CD4-positive, alpha-beta T cell treated with Interleukin-21 for 1 hour (primary cell): ENCODE measurements at places on chromosomes 11 and 22.
A peak's percentile ranks its signal among the peaks of the same experiment; 100 is the strongest.

DNA sequence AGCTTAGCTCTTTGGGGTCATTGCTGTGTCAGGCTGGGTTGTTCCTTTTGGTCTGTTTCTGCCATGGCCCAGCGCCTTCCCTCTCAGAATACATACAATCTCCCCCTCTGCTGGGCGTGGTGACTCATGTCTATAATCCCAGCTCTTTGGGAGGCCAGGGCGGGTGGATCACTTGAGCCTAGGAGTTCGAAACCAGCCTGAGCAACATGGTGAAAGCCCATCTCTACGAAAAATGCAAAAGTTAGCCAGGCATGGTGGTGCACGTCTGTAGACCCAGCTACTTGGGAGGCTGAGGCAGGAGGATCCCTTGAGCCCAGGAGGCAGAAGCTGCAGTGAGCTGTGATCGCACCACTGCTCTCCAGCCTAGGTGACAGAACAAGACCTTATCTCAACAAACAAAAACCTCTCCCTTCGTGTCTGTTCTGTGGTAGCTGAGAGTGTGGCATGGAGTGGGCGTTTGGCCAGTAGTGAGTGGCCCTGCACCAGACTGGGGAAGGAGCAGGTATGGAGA is 46.7 kb upstream of the RAB1B start:
- no peak for DNase-seq

DNA sequence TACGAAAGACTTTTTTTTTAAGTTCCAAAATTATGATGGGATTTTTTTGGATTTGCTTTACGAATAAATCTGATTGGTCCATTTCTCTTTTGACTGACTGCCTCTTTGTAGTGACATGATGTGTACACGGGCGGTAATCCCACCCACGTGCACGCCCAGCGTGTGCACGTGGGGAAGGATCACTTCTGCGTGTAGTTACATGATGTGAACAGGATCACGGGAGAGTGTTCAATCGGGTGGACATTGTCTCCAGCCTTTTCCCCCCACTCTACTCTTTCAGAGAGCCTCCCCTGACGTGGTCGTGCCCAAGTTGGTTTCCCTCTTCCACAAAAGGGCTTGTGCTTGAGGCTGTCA is 43.1 kb downstream of the KCNC1 start:
- DNase-seq: no peak

DNA sequence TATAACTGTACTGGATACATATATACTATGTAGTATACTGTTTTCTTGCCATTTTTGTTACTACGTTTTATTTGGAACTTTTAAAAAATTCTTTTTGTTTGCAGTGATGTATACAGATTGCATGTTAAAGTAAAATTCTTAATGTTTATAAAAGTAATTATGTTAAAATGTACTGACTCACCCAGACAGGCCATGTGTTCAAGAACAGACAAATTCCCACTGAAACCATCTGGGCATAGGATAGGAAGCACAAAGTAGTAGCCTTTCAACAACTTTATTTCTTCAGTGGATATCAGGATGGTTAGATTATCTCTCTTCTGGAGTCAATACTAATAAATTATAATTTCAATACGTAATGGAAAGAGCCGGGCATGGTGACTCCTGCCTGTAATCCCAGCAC is 19.8 kb downstream of the PRMT3 start:
- no peak for DNase-seq

DNA sequence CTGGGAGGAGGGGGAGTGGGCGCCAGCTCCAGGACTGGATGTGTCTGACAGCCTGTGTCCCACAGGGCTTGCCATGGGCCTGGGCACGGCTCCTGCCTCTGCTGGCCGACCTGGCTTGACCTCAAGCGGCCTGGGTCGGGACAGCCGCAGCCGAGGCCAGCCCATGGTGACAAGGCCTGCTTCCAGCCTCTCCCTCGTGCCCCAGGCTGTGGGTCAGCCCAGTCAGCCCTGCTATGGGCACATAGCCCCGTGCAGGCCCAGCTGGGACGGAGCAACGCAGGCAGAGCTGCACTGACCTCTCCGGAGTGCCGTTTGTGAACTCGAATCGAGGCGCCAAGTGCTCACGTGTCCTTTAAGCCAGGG is 17.9 kb downstream of the OSBPL5 start:
- DNase-seq: no peak

DNA sequence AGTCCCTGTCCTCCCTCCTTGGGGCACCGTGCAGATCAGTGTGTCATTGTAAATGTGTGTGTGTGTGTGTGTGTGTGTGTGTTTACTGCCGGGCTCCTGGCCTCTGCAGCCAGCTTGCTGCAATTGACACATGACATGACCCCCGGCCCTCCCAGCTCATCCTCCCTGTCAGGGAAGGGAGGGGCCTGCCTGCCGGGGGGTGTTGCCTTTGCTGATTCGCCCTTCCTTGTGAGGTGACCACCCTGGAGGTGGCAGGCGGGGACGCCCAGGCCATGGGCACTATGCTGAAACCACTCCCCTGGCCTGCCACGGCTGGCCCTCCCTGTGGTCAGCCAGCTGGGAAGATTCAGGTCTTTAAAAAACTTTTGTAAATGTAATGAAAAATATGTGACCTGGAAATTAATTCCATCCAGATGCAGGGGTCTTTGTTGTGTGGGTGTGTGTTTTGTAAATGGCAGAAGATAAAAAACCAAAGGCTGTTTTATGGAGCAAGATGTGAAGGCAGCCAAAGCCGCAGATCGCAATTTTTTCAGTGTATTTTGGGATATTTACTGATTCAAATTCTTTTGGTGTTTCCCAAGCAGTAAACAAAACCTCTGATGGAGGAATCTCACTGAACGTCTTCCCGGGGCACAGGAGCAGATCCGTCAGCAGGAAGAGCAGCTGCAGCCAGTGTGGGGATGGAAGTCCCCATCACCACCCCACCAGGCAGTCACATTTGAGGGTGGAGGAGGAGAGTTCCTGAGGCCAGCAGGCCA is 23.2 kb downstream of the SHISAL1 start:
- no peak for DNase-seq

DNA sequence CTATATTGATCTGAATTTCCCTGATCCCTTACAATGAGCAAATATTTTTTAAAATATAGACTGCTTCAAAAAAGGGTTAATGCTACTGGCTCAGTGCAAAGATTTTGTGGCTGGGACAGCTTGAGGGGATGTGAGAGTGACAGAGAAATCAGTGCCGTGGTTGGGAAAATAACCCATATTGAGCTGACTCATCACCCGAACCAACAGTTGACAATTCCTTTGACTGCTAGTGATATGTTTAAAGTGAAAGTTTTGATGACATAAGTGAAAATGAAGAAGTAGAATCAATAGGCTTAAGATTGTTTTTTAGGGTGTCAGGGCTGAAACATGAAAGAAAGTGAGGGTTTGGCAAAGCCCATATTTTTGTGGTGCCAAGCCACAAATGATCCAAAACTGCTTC is 257.1 kb upstream of the TENM4 start:
- DNase-seq: no peak

DNA sequence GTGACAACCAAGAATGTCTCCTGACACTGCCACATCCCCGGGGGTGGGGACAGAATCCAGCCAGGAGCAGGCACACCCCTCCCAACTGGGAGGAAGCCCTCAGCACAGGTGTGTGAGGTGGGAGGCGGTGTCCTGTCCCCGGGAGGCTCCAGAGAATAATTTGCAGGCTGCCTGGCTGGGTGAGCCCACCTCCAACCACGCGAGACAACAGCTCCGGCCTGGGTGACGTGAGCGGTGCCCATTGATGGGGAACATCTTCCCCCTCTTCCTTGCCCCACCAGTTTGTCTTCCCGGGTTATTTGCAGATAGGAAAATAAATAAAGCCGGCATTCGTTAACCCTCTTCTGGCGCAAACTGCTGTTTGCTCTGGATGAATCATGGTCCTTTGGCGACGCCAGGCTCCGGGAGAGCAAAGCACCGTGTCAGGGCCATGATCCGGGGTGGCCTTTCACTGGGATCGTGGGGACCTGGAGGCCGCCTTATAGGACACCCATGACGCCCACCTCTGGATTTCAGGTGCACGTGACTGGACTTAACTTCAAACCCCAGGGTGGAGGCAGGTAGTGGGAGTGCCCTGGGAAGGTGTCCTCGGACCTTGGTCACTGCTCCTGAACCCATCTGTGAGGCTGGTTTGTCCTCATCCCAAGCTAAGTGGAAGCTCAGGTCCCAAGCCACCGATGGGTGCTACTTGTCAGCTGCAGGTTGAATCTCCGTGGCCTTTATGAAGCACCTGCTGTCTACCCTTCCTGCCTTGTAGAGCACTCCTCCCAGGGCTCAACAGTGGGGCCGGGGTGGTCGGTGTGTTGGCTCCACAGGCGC is 13.9 kb downstream of the CCND1 start:
- DNase-seq: no peak

DNA sequence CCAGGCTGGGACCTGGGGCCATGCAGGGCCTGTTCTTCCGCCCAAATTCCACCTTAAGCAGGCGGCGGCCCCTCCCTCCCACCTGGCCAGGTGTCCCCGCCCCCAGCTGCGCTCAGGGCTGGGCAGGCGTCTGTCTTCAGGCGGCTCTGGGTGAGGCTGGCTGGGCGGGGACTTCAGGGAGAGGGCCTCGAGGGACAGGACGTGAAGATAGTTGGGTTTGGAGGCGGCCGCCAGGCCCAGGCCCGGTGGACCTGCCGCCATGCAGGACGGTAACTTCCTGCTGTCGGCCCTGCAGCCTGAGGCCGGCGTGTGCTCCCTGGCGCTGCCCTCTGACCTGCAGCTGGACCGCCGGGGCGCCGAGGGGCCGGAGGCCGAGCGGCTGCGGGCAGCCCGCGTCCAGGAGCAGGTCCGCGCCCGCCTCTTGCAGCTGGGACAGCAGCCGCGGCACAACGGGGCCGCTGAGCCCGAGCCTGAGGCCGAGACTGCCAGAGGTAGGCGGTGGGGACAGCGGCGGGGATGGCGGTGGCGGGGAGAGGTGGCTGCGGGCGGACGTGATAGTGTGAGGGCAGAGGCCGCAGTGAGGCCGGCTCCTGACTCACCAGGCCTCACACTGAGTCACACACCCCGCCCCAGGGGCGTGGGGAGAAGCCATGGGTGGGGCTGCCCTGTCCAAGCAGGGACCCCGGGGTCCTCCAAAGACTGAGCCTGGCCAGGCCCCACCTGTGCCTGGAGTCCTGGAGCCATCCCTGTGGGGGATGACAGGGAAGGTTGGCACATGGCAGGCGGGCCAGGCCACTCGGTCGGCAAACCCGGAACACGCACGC is at the start of gene PKP3:
Gene PKP3, plus strand, starts transcription at position 176 of the 824 bp plus-strand sequence. Its CDS starts 84 bp downstream, at position 260.
- no peak for DNase-seq

DNA sequence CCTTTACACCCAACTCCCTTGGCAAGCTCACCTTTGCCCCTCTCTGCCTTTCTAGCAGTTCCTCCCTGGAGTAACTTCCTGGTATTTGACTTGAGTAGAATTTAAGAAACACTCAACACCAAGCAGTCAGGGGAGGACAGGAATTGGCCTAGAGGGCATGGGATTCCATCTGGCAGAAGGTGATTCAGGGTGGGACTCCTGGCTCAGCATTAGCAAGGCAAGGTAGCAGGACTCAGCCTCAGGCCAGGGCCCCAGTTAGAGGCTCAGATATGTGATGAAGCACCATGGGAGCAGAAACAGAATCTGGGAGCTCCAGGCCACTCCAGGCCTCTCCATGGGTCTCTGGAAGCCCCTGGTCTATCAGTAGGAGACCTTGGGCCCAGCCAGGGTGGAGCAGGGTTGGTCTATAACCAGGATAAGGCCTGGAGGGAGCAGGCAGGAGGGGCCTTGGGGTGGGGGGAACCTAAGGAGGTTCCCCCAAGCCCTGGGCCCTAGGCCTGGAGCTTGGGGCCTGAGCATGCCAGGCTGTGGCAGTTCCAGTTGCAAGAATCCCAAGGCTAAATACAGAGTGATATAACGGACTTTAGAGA is 148.2 kb downstream of the PARVA start:
- no peak for DNase-seq

GRCh38 chr11:108545909-108546501 is 47.6 kb downstream of the EXPH5 start:
- no peak for DNase-seq

DNA sequence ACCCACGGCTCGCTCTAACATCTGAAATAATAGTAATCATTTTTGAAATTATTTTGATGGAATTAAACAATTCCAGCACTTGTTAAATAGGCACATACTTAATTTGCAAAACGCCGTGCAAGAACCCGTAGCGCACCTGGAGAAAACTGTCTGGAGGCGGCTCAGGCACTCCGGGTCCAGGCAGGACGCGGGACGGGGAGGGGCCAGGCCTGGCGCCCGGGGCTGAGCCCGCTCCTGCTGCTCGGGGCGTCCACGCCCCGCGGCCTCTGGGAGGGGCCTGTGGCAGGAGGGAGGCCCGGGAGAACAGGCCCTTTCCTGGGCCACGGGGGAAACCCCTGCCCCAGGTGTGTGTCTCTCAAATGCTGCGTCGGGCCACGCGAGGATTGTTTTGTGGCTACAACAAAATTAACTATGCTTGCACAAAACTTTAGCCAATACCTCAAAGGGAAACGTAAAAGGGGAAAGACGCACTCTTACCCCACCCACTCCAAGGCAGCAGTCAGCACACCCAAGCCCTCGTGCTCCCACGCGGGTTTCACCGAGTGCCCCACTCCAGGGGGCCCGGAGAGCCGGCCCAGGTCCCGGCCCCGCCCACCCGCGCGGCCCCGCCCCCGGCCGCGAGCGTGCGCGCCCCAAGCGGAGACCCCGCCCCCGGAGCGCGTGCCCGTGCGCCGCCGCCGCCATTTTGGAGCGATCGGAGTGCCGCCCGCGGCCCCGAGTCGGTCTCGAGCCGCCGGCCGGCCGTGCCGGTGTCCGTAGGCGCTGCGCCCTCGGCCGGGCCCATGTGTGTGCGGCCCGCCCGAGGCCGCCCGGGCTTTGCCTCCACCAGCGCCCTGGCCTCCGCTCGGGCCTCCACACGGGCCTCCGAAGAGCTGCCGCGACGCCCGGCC is at the start of gene PPP6R2:
Gene PPP6R2, plus strand, starts transcription at position 677 of the 890 bp plus-strand sequence. CDS start 50,582 bp downstream, outside the sequence.
- peak; percentile 89 for DNase-seq

GRCh38 chr22:29722151-29722550 is 2.3 kb downstream of the CABP7 start:
- no peak for DNase-seq

DNA sequence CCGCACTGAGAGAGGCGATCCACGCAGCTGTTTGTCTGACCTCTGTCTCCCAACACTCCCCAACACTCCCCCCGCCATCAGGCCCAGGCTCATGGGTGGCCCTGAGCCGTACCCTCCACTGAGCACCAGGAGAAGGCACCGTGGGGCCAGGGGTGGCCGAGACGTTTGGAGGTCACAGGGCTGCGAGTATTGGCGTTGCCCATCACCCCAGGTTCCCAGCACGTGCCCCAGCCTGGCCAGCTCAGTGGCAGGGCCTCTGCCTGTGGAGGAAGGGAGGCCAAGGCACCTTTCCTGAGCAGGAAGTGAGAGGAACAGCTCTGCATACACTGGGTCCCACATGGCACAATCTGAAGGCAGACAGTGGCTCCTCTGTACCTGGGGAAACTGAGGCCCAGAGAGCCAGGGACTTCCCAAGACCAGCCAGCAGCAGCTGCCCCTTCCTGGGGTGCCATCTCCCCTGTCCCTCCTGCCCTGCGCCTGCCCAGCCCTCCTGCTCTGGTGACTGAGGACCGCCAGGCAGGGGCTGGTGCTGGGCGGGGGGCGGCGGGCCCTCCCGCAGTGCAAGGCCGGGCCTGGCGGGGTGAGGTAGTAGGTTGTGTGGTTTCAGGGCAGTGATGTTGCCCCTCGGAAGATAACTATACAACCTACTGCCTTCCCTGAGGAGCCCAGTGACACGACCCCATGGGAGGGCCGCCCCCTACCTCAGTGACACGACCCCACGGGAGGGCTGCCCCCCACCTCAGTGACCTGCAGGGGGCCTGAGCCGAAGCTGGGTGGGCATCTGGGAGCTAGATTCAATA is 37.0 kb upstream of the PPARA start:
- no peak for DNase-seq

GRCh38 chr11:19232910-19233503 is 7.7 kb downstream of the E2F8 start:
- DNase-seq: no peak
